SHP77 treated with DMSO at 0.1 percent for 48 hours (cell line): ENCODE measurements at places on chromosomes 4 and X.

DNA sequence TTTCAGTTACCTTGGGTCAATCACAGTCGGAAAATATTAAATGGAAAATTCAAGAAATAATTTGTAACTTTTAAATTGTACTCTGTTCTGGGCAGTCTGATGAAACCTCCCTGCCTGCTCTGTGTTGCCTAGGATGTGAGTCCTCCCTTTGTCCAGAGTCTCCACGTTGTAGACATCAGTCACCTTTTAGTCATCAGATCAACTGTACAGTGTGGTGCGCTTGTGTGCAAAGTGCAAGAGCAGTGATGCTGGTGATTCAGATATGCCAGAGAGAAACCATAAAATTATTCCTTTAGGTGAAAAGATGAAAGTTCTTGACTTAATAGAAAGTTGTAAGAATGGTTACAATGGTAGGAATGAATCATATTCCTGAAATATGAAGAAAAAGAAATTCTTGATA, 1.4 kb downstream of the SPATA4 start:
- DNase-seq, result no peak

GRCh38 chr4:148057516-148057915, 325.6 kb downstream of the ARHGAP10 start:
- no peak for DNase-seq

- DNase-seq, result no peak
Observed at GRCh38 chr4:106594291-106594952, 225.8 kb upstream of the GIMD1 start.

DNA sequence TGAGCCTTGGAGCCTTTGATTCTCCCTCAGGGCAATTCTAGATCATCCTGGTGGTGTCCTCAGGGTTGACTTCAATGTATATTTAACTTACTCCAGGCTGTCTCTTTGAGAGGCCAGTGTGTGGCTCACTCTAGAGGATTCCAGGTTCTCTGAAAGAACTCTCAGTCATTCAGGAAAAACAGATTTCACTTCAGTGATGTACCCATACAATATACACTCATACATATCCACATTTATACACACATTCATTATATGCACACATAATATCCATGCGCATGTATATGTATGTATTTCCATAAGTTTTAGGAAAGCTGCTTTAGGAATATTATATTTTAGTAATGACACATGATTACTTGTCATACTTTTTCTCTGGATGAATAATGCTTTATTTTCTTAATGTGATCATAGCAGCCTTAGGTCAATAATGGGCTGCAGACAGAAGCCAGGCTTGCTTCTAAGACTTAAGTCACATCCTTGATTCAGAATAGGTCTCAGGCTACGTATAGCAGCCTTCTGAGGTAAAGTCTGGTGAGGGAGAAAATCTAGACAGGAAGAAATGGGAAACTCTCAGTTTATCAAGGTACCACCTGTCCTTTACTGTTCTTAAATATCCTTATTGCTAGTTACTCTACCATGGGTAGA, 397.0 kb downstream of the GPAT3 start:
- DNase-seq, result no peak

- no peak for DNase-seq
Observed at GRCh38 chr4:147361726-147362125, 119.2 kb upstream of the EDNRA start.

DNA sequence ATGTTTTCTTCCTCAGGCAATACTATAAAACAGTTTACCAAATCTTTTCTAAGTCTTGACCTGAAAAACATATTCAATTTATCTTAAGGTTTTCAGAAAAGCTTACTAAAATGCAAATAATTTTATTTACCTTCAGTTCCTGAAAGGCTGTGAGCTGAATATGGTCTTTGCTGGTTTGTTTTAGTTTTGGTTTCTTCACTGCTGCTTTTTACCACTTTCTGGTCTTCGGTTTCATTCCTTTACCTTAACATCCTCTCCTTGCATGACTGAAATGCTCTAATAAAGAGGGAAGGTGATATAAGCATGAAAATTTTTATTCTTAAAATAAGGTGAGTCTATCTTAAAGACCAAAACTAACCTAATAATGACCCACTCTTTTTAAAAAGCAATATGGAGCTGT, 97.1 kb upstream of the NRK start:
- DNase-seq, result no peak

- DNase-seq, result no peak
Observed at GRCh38 chr4:21366840-21367239, 581.7 kb downstream of the KCNIP4 start.

DNA sequence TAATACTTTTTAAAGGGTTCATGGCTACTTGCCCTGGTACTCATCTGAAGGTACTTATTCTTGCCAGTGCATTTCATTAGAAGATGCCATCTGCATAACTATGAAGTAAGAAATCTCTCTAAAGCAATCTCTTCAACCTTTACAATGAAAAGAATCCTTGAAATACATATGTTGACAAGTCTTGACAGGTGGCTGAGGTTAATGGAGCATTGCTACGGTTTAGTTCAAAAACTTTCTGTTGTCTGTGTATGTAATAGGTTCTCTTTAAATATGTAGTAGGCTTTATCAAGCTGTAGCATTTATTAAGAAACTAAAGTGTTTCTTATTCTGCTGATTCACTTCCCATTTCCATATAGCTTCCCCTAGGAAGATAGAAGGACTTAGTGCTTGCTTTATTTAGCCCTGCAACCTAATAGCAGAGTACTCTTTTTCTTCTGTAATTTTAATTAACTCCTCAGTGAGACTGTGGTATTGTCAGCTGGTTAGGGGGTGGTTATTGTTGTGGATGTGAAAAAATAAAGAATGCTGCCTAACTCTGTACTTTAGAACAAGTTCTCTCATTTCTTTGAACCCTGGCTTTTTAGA, 39.3 kb downstream of the SLAIN2 start:
- no peak for DNase-seq

- no peak for DNase-seq
Observed at GRCh38 chr4:85610450-85610849, 135.5 kb downstream of the ARHGAP24 start.

GRCh38 chr4:39587881-39588280, 50.8 kb downstream of the SMIM14 start:
- no peak for DNase-seq

DNA sequence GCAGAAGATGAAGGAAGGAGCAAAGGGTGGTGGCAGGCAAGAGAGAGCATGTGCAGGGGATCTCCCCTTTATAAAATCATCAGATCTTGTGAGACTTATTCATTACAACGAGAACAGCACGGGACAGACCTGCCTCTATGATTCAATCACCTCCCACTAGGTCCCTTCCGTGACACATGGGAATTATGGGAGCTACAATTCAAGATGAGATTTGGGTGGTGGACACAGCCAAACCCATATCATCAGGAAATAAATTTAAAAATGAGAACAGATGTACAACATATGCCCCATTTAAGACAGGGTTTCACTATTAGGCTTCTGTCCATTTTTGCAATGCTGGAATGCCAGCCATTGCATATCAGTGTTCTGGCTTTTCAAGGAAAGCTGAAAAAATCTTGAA, 346.7 kb upstream of the SLIT2 start:
- DNase-seq, result no peak

DNA sequence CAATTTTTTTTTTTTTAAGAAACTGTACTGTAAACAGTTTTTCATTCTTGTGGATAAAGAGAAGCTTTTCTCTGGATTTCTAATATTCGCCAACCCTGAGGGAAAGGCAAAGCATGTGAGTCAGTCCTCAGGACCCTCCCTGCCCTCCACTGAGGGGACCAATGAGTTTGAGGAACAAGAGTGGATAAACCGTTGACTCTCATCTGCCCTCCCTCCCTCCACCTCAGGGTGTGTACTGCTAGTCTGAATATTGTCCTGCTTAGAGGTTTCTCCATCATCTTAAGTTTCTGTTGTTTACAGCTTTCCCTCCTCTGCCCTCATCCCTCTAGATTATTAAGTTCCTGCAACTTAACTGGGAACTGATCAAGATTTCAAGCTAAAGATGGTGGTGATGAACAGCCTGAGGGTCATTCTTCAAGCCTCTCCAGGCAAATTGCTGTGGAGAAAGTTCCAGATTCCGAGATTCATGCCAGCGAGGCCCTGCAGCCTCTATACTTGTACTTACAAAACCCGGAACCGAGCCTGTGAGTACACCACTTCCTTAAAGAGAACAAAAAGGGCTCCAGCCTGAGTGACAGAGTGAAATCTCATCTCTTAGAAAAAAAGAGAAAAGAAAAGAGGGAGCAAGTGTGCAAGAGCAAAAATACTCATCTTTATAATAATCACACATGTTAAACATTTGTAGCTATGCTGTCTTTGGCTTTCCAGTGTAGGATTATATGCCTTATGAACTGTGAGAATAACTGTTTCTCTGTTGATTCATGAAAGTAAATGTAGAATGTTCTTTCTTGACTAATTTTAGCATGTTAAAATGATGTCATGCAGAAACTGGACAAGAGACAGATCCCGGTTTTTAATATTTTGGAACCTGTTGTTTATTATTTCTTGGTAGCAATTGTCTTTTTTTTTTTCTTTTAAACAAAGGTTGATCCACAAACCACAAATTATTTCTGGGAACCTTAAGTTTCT, 11.9 kb downstream of the CA5B start:
- DNase-seq, result no peak

DNA sequence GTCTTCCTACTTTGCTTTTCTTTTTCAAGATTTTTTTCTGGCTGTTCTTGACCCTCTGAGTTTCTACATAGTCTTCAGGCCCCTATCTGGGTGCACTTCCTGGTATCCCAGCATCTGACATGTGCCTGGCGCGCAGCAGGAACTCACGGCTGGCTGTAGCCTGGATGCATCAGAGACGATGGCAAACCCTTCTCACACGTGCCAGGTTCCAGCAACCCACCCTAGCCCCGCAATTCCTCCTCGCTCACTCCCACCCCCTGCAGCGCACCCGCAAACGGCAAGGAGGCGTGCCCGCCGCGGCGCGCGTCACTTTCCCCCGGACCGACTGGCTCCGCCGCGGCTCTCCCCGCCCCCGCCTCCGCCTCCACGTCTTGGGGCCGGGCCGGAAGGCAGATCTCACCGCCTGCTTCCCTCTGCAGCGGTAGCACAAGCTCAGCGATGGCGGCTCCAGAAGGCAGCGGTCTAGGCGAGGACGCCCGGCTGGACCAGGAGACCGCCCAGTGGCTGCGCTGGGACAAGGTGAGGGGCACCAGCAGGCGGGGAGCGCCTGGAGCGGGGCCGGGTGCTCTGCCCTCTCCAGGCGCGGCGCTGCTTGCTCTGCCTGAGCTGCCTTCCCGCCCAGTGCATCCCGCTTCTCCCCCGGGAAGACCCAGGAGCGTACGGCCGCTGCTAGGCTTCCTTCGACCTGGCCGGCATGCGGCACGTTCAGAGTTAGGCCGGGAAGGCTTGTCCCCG, at the start of gene PGM2:
PGM2 (plus strand) TSS at position 392 of the 735 bp plus-strand sequence; CDS start at position 439, 47 bp downstream.
- DNase-seq, result no peak

- DNase-seq, result no peak
Observed at GRCh38 chrX:112889400-112889799, 48.8 kb upstream of the AMOT start.

DNA sequence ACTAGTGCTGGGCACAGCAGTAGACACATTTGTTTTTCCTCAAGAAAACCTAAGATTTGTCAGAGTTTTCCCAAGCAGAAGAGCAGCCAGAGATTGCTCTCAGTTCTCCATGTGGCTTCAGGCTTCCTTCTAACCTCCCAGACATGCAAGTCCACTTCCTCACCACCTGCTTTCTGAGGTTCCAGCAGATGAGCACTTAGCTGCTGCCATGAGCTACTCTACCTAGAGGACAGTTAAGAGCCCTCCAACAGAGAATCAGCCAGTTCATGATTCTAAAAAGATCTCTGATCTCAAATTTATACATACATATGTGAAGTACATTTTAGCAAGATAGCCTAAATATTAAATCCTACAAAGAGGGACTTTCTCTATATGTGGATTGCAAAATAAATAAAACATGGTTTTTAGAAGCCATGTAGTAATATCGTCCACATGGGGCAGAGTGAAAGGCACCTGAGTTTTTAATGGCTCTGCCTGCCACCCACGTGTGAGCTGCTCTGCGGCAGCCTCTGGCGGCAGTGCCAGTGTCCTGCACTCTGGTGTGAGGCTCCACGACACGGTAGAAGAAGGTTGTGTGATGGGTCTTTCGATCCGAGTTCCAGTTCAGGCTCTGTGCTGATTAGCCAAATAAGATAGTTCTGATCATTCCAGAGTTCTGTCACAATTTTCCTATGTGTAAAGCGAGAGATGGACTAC, 10.3 kb downstream of the CYP4V2 start:
- DNase-seq, result peak; percentile 5

DNA sequence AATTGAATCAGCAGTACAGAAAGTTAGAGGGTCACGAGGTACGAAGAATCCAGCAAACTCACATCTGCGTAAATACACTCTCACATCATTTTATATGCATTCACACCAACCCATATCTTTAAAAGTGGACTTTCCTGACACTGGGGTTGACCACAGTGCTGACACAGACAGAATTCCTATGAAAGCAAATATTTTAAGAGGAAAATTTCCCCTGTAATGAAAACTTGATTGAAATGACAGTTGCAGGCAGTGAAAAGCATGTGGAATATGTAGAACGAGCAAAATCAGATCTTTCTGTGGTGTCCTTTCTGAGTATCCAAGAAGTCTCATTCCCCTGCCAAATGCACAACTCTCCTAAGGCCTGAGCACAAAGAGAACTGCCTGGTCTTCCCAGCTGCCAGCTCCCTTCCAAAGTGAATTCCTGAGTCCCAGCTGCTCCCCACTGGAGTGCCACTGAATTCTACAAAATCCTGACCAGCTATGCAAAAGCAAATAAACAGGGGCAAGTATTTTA, 50.5 kb upstream of the FAM9C start:
- no peak for DNase-seq

DNA sequence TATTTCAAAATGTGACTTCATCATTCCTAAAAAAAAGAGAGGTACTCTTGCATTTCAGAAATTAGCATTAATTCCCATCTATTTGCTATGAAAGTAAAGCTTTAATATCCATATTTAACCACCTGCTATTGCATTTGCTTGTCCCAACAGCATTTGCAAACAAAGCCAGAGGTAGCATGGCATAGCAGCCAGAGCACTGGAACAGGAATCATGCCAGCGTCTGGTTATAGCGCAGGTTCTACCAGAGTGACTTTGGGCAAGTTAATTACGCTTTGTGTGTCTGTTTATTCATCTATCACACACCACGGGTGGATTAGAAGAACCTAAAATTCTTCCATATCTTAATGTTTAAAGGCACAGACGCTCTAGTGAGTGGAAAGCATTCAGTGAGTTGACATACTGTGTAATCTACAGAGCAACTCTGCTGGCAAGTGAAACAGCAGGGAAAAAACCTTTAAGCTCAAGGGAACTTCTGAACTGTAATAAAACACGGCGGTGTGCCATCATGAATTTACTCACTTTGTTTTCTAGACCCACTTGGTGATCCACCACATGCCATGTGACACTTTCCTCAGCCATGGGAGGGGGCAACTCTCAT, 76.6 kb upstream of the QRFPR start:
- DNase-seq, result no peak

DNA sequence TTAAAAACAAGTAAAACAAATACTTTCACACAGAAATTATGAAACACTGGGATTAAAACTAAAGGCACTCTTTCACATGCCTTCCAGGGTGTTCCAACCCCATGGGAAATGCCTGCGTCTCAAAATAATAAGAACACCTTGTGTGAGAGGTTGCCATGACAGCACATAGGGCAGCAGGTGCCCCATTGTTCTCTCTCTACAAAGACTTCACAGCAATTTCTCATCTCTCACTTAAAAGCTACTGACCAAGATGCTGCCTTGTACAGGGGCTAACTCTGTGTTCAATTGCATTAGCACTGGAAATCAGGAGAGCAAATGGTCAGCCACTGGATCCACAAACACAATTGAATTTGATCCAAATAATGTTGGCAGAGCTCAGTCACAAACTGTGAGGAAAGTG, 102.5 kb upstream of the GALNTL6 start:
- DNase-seq, result no peak
